ENCODE measurements at places on chromosomes 5 and 9. TPM values are rescaled to one million over a fixed set of nuclear protein-coding genes. Genes with fewer than 3 reads are reported as not detected.

Gene SUSD1
- 2.6 TPM for total RNA-seq

Gene BHMT
- not detected for total RNA-seq

Gene PCDHA8
- total RNA-seq, result not detected

Gene IL3
- not detected for total RNA-seq

Gene MEGF9
- 8.9 TPM for total RNA-seq

Gene HK3
- 2.2 TPM for total RNA-seq

Gene MAMDC4
- 2.9 TPM for total RNA-seq

Gene GFI1B
- total RNA-seq, result not detected

Gene MEF2C
- 193 TPM for total RNA-seq

Gene NRG2
- total RNA-seq, result 3.5 TPM

Gene CNTFR
- 85.1 TPM for total RNA-seq

Gene RNF183
- total RNA-seq, result not detected

Gene AJM1
- 4.3 TPM for total RNA-seq

Gene IFNA4
- total RNA-seq, result not detected

Gene NELFB
- total RNA-seq, result 43.8 TPM

Gene THBS4
- total RNA-seq, result 174 TPM

Gene IFNA8
- total RNA-seq, result not detected

Gene PIP5KL1
- not detected for total RNA-seq

Gene TRAF1
- 1.1 TPM for total RNA-seq

Gene DIPK1B
- total RNA-seq, result 2.1 TPM

All from psoas muscle (tissue), 8 donors.